ENCODE measurements at places on chromosomes 1 and 21.

DNA sequence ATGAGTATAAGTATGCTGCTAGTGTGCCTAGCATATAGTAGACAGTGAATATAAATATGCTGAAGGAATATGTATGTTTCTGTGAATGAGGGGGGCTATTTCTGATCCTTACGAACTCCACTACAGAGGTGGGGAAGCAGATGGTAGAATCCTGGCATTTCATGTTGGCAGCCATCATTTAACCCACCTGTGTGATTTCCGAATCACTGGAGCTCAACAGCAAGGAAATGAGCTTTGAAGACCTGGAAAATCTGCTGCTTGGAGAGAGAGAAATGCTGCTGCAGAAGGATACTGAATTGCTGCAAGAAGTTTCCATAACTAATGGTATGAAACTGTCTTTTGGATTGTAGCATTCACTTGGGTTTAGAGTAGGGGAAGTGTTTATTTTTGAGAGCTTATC lies 83.5 kb downstream of the RABGAP1L start:
- no peak for DNase-seq

- DNase-seq: no peak
Measured at GRCh38 chr1:212301580-212301979, 16.4 kb downstream of the PPP2R5A start.

- no peak for DNase-seq
Measured at GRCh38 chr1:119097380-119097779, 43.1 kb downstream of the WARS2 start.

DNA sequence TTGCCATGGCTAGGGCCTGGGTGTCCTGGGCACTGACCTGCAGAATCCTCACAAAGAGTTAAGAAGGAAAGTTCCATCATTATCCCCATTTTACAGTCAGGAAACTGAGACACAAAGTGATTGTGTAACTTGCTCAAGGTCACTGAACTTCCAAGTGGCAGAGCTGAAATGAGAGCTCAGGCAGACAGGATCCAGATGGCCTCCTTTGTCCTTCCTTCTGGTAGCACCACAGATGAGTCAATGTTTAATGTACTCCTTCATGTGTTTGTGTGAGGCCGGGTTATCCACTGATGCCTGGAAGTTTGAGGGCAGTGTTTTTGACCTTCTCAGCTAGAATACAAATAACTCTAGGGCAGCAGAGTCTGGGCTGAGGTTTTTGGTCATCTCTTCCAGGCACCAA lies 207.0 kb downstream of the TNR start:
- no peak for DNase-seq

GRCh38 chr1:13753636-13754402 lies 53.8 kb downstream of the PRDM2 start:
- no peak for DNase-seq

DNA sequence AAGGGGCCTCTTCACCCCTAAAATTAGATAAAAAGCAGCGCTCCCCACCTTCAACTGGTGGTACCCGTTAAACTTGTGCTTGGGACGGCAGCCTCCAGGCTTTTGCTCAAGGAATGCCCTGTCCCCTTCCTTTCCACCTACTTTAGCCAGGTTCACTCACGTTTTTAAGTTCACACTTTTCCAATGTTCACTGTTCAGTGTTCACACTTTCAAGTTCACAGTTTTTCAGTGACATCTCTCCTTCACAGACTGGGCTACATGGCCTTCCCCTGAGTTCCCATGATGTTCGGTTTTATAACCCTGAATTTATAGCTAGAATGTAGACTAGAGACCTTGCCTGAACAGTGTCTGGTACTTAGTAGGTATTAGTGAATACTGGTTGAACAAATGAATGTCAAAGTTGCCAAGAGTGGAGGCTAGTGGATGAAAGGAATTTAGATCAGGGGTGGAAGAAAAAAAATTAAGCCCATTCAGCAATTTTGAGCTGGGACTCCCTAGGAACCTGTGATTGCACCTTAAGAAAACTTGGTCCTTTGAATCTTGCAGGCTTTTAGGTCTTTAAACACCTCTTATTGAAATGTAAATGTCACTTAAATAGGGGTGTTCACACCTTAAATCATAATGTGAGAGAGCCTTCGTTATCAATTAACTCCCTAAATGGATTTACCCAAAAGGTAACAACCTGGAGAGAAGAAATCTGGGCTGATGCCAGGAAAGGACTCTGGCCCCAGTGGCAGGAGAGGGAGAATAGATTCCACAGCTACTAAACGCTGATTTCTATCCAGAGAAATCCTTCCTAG lies 12.3 kb downstream of the BTG2 start:
- no peak for DNase-seq

DNA sequence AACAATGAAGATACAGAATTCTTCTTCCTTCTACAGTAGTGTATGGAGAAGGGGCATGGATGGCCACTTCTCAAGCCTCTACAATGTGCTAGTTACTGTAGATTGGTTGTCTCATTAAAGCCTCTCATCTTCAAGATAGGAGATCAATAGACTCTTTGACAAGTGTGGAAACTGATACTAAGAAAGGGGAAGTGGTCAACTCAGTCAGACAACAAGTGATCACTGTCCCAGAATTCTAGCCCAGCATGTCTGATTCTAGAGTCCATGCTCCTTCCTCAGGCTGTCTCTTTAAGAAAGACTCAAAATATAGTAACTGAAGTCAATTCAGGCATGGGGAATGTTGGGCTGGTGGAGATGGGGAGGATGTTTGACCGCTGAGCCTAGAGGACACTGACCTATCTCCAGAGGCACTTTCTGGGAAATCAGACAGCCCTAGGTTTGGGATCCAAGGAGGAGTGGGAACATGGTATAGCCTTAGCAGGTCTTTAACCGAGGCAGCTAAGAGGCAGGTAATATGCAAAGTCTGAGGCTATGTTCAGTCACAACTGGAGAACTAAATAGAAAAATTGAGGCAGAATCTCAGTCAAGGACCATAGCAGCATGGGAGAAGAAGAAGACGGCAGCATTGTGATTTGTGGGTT lies 39.3 kb upstream of the EYA3 start:
- no peak for DNase-seq

DNA sequence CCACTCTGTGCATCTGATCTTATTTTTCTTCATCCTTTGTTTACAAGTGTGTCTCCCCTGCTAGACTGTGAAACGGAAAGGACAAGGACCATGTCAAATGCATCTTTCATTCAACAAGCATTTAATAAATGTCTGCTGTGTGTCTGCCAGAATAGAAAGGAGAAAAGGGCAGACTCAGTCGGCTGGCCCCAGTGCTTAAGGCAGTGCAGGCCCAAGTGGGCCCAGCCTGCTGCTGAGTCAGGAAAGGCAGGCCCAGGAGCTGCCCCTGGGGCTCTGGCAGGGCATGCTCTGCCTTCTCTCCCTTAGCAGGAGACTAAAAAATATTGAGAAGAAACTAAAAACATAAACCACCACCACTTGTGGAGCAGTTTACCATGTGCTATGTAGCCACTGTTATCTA lies 38.1 kb downstream of the PLEKHA6 start:
- no peak for DNase-seq

- DNase-seq: no peak
Measured at GRCh38 chr1:84073266-84073665, 70.8 kb upstream of the PRKACB start.

DNA sequence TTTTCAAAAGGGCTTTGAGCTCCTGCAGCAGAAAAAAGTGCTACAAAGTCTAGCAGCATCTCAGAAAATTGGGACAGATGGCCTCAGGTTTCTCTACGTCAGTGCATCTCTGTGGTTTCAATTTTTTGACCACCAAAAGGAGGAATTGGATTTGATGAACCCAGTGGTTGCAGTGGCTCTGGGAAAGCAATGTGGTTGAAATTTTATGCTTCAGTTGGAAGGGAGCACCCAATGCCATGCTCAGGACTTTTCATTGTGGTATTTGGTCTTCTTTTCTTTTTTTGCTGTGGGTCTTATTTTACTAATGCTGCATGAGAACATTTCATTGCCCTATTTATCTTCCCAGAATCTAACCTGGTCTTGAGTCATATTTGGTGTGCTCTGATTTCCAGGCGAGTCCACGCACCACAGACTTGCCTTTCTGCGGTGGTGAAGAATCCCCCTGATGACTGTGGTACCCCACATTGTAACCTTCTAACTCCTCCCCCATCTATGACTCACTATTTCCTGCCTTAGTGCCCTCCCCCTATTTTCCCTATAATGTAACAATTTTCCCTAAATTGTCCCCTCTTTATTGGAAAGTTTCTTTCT lies 56.7 kb downstream of the S1PR1 start:
- no peak for DNase-seq

DNA sequence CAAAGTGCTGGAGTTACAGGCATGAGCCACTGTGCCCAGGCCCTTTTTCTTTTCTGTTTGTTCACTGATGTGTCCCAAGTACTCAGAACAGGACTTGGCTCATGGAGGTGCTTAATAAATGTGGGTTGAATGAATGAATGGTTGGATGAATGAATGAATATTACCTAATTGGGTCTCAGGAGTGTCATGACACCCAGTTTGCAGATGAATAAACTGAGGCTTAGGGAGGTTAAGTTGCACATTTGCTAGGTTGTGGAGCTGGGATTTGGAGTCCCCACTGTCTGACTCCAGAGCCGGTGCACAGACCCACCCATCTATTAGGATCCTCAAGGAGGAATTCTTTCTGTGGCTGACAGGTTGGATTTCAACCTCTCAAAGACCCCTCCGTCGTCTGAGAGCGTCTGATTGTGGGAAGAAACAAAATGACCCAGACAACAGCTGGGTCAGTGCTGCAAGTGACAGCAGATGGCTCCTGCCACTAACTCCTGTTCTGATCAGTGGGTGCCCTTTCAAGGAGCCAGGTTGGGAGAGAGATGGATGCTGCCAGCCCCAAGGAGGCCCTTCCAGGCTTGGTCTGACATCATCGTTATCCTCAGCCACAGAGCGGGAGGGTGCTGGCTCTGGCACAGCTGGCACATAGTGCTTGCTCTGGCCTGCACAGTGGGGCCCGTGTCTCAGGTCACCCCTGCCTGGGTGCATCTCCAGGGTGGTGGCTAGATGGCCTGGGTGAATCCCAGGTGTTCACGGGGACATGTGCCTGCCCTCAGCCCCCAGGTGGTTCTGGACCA lies 24.2 kb downstream of the ARHGEF10L start:
- DNase-seq: no peak
